ENCODE measurements at places on chromosomes 6 and 20. TPM values are rescaled to one million over a fixed set of nuclear protein-coding genes. Genes with fewer than 3 reads are reported as not detected.

The OOEP gene
- total RNA-seq: not detected

The DSTN gene
- total RNA-seq: 68.9 TPM

The MYCT1 gene
- not detected for total RNA-seq

The CTAGE9 gene
- total RNA-seq: not detected

The CSNK2A1 gene
- 167 TPM for total RNA-seq

All from activated naive CD4-positive, alpha-beta T cell treated with anti-CD3 and anti-CD28 coated beads for 36 hours (primary cell).